ENCODE measurements at places on chromosomes 11 and 22.

DNA sequence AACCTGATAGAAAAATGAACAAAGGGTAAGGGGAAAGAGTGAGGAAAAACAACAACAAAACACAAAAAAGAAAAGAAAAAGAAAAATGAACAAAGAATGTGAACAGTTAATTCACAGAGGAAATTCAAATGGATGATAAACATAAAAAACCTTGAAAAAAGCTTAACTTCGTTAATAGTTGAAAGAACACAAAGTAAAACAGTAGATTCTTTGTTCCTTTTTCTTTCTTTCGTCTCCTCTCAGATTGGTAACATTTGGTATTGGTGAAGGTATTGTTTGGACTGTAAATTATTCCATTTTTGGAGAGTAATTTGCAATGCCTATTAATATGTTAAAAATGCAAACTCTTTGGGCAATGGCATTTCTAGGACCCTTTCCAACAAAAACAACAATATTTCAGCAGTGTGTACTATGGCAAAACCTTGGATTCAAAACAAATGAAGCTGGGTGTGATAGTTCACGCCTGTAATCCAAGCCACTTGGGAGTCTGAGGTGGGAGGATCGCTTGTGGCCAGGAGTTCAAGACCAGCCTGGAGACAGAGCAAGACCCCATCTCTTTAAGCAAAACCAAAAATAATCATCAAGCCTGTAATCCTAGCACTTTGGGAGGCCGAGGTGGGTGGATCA is 3.3 kb upstream of the BACE1 start:
- DNase-seq, result no peak

GRCh38 chr11:13726456-13726855 is 58.0 kb downstream of the FAR1 start:
- no peak for DNase-seq

- DNase-seq, result no peak
These were observed 47.9 kb upstream of the DDI1 start for GRCh38 chr11:103988595-103988969.

- DNase-seq, result no peak
These were observed 12.7 kb downstream of the TOM1 start for GRCh38 chr22:35312198-35313059.

DNA sequence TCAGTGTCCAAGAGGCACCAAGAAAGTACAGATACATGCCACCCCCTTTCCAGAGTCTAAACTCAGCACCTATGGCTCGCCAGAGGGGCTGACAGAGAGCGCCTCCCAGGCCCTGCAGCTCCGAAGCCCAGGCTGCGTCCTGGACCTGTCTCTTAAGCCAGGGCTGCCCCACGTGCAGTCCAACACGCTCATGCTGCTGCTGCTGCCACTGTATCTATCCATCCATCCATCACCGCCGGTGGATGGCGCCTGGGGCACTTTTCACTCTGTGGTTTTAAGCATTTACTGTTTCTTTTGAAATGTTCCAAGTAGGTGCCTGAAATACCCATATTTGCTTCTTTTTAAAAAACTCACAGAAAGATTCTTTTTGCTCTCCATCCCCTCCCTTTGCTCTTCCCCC is 41.8 kb downstream of the MACROD1 start:
- DNase-seq, result no peak

Data from anterior cingulate cortex (tissue), 58 donors.